Amygdala (tissue), 56 donors: ENCODE measurements at places on chromosomes 12 and 14.

GRCh38 chr12:63319386-63319785, 168.4 kb upstream of the AVPR1A start:
- no peak for DNase-seq

- DNase-seq: no peak
These were observed 10.8 kb upstream of the ACTR6 start for GRCh38 chr12:100189636-100190394.

GRCh38 chr14:104563742-104564615, 15.6 kb upstream of the C14orf180 start:
- peak; percentile 68 for DNase-seq

DNA sequence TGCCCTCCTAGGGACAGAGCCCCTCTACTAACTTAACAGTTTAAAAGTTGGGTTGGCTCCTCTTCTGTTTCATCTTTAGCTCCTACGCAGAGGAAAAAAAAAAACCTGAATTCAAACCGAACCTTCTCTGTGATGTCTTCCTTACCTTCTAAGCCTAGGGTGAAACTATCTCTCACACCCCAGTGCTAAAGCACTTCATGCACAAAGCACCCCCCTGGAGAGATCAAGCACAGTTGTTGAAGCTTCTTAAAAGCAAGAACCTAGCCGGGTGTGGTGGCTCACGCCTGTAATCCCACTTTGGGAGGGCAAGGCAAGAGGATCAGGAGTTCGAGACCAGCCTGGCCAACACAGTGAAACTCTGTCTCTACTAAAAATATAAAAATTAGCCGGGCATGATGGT, 37.6 kb downstream of the CORO1C start:
- DNase-seq: no peak

DNA sequence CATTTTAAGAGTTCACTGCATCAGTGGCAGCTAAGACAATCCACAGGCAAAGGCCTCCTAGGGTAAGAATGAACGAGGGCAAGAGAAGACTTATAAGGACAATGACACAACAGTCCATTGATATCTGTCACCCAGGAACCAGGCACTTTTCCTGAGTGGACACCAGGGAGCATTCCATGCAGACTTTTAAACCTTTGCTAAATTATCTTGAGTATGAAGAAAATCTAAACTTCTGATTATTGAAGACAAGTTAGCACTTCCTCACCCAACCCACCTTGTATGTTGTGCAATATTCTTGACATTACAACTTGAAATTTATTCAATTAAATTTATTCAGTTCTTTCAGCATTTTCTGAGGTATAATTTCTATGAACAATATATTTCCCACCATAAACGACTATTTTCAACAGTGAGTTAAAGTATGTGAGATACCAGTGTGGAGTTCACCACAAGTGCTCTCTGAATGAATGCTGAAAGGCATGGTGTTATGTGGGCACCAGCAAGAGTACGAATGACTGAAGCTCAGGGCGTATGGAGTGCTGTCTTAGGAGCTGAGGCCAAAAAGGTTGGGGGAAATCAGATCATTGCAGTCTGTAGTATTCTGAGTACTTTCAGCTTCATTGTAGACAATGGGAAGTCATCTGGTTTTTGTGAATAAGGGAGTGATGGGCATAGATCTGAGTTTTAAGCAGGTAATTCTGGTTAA, 124.3 kb upstream of the LMNTD1 start:
- no peak for DNase-seq

GRCh38 chr12:78248321-78248720, 417.6 kb downstream of the NAV3 start:
- no peak for DNase-seq

- DNase-seq: no peak
These were observed 13.6 kb downstream of the PAPLN start for GRCh38 chr14:73250781-73251500.

DNA sequence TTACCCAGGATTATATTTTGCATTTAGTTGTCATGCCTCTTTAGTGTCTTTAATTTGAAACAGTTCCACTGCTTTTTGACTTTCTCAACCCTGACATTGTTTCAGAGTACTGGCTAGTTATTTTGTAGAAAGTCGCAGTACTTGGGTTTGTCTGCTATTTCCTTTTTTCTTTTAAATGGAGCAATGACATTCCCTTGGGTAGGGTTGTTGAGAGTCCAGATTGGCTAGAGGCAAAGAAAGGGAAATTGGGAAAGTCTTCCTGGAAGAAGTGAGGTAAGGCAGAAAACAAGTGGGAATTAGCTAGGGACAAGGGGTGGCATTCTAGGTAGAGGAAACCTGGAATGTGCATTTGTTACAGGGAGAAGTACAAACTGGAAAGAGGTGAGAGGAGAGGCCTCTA, 245.9 kb downstream of the EMP1 start:
- DNase-seq: no peak
